ENCODE measurements at places on chromosomes 11 and 22.

DNA sequence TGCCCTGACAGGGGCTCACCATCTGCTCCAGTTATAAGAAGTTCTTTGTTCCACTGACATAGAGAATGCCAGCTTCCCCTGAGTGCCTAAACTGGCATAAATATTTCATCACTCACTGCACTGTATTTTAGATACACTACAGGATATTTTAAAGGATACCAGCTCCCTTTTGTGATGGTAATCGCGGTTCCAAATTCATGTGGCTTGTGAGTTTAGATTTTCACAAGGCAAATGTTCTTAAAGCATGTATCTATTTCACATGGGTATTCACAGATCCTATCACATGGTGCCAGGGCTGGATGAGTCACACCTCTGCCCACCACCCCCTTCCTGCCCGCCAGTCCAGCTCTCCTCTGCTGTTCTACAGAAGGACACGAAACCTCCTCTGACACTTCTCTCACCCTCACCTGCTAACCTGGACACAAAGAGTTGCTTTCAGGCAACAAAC, 105.5 kb downstream of the KCNC1 start:
- no peak for DNase-seq

- no peak for DNase-seq
These were observed 49.4 kb downstream of the SMIM38 start for GRCh38 chr11:69204941-69205742.

- no peak for DNase-seq
These were observed 25.4 kb downstream of the ADAMTS15 start for GRCh38 chr11:130473795-130474377.

- DNase-seq, result no peak
These were observed 51.2 kb upstream of the MYO18B start for GRCh38 chr22:25690798-25691197.

- no peak for DNase-seq
These were observed 9.4 kb upstream of the SYT12 start for GRCh38 chr11:67013511-67014045.

DNA sequence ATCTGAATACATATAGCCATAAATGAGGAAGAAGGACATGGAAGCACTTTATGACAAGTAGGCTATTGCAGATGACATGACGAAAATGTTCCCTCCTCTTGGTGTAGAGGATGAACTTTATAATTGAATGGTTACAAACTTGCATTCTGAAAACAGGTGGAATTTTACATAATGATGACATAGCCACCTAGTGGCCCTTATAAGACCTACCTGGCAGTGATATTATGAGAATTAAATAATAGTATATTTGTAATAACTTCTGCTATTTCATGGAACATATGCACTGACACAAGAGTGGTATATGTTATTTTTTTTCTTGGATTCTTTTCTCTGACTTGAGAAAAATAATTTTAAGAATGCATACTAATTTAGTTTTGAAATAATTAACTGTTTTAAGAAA, 22.9 kb downstream of the TRIM22 start:
- DNase-seq, result no peak

DNA sequence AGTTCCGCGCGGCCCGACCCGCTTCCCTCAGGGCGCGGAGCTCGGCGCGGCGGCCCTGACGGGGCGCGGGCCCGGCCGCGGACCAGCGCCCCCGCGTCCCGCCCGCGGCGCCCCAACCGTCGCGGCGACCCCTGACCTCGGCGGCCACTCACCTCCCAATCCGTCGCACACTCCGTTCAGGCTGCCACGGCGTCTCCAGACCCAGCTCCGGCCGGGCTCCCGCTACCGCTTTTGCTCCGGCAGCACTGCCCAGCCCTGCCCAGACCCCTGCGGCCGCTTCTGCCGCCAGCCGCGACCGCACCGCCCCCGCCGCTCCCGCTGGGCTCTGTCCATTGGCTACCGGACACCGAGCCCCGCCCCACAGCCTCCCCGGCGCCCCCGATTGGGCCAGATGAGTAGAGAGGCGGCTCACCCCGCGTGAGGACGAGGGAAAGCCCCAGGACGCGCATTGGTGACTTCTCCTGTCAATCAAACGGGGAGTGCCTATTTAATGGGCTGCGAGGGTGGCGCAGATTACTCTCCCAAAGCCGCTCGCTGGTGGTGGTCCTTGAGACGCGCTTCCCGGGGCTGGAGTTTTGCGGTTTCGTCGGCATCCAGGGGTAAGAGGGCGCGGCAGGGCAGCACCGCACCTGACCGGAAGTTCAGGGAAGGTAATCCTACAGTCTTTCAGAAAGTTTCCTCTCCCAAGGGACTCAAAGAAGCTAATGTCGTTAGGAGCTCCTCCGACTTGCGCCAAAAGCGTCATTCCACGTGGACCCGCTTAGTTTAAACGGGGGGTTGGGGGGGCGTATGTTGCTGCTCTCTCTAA, at the start of gene PACSIN2:
PACSIN2 (minus strand) TSS at position 281 of the 808 bp plus-strand sequence. CDS start 103,069 bp downstream, outside the sequence.
- peak; percentile 95 for DNase-seq

DNA sequence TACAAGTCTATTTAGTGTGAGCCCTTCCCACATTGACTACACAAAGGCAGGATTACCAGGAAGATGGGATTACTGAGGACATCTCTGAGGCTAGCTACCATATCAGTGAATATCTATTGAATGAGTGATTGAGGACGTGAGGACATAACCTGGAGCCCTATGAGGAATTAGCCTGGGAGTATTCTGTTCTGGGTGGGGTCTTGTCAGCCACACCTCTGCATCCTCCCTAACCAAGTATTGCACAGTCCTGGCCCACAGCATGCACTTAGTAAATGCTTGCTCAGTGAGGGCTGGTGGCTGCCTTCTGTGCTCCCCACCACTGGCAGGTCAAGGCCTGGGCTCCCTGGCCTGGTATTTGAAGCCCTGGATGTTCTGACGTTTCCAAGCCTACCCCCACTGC, 14.8 kb downstream of the DUSP18 start:
- no peak for DNase-seq

DNA sequence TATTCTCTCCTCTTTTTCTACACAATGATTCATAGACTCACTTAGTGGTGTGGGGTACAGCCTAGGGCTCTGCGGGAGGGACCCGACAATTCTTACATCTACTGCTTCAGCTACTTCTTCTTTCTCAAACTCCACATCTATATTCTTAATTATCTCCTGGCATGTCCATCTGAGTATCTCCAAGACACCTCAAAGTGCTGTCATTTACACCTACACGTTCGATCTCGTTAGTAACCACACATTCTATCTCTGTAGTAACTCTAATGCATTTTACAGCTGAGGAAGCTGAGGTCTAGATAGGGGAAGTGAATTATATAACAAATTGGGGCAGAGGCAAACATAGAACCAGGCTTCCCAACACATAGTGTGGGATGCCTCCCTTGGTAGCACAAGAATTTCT, 27.7 kb upstream of the RRM1 start:
- DNase-seq, result no peak

DNA sequence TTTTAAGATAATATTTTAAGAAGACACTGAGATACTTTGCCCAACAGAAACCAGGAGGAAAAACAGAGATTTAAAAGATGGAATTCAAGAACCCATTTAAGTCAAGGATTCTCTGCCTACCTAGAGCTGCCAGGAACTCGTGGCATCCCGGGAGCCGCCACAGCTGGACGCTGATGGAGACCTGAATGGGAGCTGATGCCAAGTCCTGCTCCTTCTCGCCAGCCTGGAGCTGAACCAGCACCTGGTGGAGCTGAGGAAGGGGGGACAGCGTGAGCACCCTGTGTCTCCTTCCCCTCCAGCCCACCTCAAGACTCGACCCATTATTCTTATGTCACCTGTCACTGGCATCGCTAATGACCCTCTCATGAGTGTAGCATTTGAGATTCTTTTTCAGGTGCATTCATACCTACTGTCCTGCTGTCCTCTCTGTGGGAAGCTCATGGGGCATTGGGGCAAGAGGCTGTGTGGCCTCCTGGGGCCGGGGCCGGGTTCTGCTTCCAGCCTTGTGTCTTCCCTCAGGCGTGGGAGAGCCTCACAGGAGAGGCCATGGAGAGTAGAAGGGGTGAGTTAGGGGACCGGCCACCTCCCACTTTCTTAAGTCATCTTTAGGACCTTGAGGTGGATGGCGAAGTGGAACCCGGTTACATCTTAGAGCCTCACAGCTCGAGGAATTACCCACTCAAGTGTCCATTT, 70.8 kb upstream of the PITPNB start:
- DNase-seq, result no peak

GRCh38 chr11:13384908-13385640, 77.9 kb downstream of the BTBD10 start:
- DNase-seq, result no peak

DNA sequence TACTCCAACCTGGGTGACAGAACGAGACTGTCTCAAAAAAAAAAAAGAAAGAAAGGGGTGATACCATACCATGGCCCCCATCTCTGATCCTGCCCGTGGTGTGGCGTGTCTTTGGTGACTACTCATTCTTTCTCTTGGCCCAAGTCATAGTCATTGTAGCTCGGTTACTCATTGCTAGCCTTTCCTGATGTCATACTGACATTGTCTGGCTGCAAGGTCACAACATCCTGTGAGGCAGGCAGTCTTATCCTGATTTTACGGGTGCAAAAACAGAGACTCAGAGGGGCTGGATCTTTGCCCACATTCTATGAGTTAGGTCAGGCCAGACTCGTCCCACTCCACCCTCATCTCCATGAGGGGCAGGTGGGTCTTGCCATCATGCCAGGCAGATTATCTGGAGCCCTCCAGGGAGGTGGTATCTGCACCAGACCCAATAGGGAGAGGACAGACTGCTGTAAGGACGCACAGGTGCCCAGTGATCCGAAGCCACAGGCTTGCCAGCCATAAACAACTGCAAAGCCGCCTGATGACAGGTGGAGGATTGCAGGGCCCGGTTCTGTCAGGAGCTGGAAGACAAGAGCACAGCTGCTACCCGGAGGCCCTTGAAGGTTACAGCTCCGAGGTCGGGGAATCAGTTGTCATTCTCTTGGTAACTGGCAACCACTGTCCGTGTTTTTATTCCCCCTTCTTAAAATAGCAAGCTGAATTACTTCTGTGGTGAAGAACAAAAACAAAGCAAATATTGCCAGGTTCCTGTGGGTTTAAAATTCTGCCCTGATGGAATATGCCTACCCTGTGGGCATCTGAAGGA, 13.8 kb downstream of the TOM1 start:
- no peak for DNase-seq

DNA sequence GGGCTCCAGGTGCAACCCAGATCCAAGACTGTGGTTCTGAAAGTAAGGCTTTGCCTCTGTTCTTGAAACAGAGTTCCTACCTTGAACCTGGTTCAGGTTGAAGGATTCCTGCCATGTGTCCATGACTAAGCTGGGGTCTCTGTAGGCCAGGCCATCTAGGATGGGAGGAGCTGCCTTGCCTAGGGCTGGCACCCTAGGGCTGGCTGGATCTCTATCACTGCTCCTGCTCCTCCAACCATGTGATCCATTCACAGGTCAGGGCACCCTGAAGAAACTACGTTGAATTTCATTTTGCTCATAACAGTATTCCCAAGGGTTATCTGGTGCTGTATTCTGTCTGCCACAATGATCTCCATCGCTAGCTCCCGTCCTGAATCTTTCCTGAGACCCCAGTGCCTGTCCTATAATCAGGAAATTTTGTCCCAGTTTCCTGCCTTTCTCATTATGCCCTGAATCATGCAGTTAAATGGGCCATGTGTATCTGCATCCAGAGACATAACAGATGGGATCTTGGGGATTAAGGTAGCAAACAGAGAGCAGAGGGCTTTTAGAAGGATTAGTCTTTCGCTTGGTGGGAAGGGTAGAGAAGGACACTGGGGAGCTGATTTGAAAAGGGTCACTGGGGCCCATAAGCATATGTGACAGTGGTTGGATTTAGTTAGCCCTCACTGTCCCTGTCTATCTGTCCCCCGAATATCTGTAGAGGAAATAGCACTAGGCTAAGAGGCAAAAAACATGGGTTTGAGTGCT, 98.2 kb upstream of the MTMR2 start:
- no peak for DNase-seq

DNA sequence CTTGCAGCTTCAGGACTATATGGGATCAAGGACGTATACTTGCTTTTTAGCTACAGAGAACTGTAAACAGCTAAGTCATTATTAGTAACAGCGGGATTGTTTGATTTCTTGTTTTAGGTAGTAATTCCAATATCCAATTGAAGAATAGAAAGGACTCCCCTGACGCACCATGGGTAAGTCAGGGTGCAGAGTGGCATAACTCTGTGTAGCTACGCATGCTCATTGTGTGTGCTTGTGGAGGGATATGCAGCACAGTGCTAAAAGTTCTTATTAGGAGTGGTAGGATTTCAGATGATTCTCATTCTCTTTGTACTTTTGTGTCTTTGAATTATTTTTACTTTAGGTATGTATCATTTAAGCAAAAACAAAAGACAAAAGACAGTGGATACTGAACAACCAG, 7.7 kb upstream of the PEX26 start:
- no peak for DNase-seq

DNA sequence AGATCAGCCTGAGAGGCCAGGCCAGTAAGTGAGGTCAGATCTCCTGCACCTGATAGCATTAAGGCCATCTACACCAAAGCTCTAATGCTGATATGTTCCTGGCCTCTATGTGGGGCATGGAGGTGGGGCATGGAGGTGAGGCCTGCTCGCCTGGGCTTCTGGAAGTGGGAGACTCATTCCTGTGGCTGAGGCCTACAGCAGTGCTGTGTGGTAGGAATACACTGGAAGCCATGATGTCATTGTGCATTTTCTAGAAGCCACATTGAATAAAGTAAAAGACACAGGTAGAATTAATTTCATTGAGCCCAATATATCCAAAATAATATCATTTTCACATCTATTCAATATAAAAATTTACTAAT, 2.7 kb downstream of the PNPLA3 start:
- no peak for DNase-seq

- no peak for DNase-seq
These were observed 40.3 kb upstream of the ATXN10 start for GRCh38 chr22:45631140-45631840.

DNA sequence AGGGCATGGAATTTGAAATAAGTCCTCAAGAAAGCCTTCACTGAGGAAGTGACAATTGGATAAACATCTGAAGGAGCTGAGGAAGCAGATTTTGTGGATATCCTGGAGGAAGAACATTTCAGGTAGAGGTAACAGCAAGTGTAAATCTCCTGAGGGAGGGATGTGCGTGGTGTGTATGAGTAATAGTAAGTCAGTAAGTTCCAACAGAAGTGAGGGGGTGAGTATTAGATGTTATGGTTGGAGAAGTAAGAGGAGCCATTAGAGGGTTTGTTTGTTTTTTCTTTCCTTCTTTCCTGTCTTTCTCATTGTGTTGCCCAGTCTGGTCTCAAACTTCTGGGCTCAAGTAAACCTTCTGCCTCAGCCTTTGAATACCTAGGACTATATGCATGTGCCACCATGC, 29.0 kb downstream of the ANKRD42 start:
- no peak for DNase-seq
